ENCODE measurements at places on chromosomes 7 and 10.

- no peak for DNase-seq
These were observed 1.1 kb upstream of the ADRA2A start for GRCh38 chr10:111075577-111076185.

- DNase-seq = no peak
These were observed 117.9 kb upstream of the MACROH2A2 start for GRCh38 chr10:69934768-69935167.

GRCh38 chr10:72173619-72174296 is 42.1 kb upstream of the ANAPC16 start:
- no peak for DNase-seq

DNA sequence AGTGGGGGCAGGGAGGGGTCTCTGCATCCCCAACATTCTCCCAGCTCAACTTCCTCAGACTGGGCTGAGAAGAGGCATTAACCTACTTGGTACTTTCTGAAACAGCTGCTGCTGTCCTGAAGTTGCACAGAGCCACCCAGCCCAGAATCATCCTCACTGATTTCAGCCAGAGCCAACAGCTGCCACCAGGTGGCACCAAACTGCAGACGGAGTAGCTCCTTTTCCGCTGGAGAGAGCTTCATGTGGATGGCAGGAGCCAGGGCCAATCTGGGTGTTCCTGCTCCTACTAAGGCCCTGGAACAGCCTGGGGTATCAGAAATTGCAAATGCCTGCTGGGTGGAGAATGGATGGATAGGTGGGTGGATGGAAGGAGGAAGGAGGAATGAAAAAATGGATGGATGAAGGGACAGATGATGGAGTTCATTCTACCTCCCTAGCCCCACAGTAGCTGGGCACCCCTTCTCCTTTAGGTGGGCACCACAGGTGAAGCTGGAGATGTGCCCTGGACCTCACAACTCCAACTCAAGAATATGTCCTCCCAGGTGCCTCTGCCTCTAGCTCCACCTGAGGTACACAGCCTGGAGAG is 11.8 kb upstream of the DRGX start:
- peak; percentile 53 for DNase-seq

DNA sequence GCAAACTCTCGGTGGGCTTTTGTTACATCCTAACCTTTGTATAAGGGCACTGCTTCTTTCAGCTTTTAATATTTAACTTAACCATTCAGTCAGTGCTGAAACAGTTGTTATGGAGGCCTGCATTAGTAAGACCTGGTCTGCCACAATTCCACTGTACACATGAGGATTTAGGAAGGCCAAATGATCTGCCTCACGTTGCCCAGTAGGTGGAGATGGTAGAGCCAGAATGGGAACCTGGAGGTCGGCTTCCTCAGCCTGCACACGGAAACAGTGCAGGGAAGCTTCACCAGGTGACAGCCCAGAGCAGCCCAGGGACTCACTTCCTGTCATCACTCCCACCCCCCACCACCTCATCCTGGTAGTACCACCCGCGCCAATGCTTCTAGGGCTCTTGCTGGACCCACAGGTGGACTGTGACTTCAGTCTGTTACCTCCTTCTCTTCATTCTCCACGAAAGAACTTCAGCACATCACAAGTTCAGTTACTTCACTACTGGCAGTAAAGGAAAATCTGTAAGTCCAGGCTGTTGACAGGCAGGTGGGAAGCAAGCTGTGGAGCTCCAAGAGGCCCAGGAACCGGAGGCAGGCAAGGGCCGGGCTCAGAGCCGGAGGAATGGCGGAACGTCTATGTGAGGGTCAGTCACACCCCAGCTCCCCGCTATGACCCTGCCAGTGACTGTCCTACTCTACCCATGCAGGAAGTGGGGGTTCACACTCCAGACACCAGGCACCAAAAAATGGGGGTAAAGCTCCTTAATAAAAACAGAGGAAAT is 480.3 kb upstream of the C7orf33 start:
- no peak for DNase-seq

DNA sequence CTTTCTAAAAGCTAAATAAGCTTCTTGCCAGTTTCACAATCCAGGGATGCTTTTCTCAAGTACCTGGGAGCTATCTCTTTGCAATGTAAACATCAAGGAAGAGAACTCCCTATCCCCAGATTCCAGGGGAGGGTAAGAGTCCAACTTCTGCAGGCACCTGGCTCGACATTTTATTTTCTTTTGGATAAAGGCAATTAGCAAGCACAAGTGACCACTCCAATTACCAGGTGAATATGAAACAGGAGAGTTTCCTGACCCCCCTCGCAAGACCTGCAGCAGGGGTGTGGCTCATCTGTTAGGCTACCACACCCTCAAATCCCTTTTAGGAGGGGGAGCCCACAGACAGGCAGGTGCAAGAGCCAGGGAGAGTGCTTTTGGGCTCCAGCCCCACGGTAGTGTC is 28.6 kb upstream of the LANCL2 start:
- no peak for DNase-seq

DNA sequence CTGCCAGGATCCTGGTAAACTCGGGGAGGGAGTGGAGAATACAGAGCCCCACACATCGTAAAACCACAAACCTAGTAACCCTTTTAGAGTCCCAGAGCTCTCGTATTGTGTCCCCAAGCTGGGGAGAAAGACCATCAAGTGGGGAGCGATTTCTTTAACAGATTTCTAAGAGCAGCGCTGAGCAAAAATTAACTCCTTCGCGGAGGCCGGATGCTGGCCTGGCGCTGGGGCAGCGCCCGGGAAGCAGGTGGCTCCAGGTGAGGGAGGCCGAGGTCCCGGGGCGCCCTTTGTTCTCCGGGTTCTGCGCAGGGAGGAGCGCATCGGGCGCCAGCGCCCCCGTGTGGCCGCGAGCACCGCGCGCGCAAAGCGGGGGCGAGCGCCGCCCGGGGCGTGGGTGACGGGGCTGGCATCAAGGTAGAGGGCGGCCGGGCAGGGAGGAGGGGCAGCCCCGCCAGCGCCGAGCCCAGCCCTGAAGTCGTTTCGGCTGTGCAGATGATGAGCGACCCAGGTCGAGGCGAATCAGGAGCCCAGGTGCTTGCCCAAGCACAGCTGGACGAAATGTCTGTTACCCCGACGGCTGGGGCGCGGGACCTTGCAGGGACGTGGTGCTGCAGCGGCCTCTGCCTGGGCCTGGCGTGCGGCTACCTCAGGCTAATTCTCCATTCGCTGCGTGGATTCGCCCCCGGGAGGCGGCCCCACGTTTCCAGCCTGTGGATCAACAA is 10.4 kb upstream of the FGFR2 start:
- no peak for DNase-seq

GRCh38 chr7:36474283-36475010 is 84.8 kb downstream of the ANLN start:
- DNase-seq = no peak

DNA sequence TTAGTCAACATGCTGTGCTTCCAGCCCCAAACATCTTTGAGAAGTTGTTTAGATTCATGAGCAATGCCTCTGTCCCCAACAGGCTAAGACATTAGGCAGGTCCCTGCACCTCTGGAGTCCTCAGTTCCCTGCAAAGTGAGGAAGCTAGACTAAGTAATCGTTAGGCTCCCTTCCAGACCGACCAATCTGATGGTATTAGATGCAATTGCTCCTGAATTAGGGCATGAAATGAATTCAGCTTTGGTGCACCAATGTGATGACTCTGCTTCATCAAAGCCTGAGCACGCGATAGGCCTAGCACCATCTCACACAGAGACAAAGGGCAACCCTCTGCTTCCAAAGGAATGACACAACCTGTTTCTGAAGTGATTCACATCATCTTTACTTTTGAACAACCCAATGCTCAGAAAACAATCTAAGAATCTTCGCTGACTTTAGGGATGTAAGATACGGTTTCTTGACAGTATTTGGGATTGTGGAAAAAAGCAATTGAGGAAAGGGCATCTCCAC is 723 bp upstream of the TES start:
- DNase-seq = peak; percentile 5

Measured in effector memory CD4-positive, alpha-beta T cell (primary cell).